ENCODE measurements at places on chromosomes 5 and 9.

DNA sequence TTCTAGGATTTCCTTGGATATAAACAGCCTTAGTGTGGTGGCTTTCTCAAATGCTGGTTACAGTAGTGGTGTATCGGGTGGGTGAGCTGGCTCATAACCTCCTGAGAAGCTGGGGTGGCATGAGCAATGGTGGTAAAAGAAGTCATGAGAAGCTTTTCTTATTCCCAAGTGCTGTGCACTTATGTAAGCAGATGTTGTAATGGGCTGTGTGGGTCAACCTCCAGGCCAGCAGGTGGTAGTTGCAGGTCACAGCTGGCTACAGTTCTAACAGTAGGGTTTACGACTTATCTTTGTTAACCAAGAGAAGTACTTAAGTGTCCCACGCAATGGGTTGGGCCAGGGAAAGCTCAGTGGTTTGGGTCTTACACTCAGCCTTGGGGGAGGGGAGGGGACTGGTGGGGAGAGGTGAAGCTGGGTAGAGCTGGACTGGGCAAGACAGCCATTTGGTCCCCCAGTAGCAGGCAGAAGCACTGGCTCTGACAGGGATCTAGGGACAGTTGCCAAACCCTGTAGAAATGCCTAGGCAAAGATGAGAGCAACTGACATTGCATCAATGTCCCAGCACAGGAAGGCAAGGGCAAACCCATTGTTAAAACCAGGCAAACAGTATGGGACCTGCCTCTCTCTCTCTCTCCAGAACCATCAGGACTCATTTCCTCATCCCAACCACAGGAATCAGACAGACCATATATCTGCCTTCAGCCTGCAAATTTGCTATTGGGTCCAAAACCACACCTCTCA, 76.8 kb downstream of the RNF130 start:
- H3K36me3 ChIP-seq, result no peaks in the 10 kb centered on the region
- DNase-seq, result no peak
- H3K4me3 ChIP-seq, result no peak overlapping the region

- H3K36me3 ChIP-seq, result no peaks in the 10 kb centered on the region
- no peak for DNase-seq
- no peaks in the 10 kb centered on the region for H3K4me1 ChIP-seq
- H3K27me3 ChIP-seq, result no peaks in the 10 kb centered on the region
- H3K4me3 ChIP-seq, result no peak overlapping the region
Measured at GRCh38 chr9:69502671-69503301, 169.4 kb downstream of the APBA1 start.

GRCh38 chr9:71853084-71853483, 57.9 kb downstream of the ABHD17B start:
- H3K4me3 ChIP-seq, result no peak overlapping the region
- no peaks in the 10 kb centered on the region for H3K27me3 ChIP-seq
- no peak overlapping the region for H3K27ac ChIP-seq
- no peaks in the 10 kb centered on the region for H3K4me1 ChIP-seq

GRCh38 chr5:39080168-39080567, 6.0 kb upstream of the RICTOR start:
- no peak overlapping the region for H3K4me3 ChIP-seq
- DNase-seq, result no peak
- no peaks in the 10 kb centered on the region for H3K36me3 ChIP-seq
- H3K27ac ChIP-seq, result no peak overlapping the region

DNA sequence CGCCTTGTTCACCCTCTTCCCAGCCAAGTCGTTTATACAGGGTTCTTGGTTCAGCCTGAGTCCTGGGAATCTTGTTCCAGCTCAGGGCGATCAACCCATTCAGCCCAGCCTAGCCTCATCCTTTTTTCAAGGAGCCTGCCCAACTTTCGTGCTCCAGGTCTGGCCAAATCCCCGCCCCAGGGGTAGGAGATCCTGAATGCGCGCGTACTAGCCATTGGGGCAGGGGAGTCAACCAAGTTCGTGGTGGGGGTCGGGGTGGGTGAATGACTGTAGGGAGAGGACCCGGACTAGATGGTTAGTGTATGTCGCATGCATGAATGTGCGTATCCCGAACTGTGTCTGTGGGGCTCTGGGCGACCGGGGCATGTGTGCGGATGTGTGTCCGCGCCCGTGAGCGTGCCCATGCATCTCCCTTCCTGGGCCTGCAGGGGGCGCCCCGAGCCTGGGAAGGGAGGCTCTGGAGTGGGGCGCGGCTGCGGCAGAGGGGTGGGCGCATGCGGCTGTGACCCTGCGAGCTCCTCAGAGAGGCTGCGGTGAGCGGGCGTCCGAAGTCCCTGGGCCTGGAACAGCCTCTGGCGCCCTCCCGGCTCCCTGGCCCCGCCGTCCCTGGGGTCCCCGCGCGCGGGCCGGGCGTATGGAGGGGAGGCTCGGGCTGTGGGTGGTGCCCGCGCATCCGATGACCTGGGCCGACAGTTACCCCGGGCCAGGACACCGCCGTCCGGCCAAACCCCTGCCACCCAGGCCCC, 8.7 kb downstream of the CCL21 start:
- H3K27ac ChIP-seq, result peak overlapping the region; percentile 91
- peak; percentile 19 for DNase-seq
- no peaks in the 10 kb centered on the region for H3K4me1 ChIP-seq
- peak overlapping the region; percentile 59 for H3K4me3 ChIP-seq
- H3K36me3 ChIP-seq, result no peaks in the 10 kb centered on the region
- H3K27me3 ChIP-seq, result no peaks in the 10 kb centered on the region

- no peaks in the 10 kb centered on the region for H3K36me3 ChIP-seq
- H3K27me3 ChIP-seq, result no peaks in the 10 kb centered on the region
- DNase-seq, result no peak
- H3K4me3 ChIP-seq, result no peak overlapping the region
- no peaks in the 10 kb centered on the region for H3K4me1 ChIP-seq
Measured at GRCh38 chr9:132983491-132984201, 5.2 kb downstream of the GFI1B start.

DNA sequence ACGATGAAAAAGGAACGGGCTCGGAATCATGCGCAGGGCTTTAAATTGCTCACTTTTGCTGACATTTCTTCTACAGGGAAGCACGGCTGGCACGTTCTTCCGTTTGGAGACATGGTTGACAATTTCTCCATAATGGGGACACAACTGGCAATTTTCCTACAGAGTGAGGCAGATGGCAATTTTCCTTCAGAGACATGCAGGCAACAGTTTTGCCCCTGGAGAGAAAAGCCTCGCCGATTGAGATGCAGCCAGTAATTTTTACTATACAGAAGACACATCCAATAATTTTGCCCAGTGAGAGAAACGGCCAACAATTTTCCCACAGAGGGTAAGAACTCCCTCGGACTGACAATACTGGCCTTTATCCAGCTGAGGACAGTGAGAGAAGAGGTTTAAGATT, 90.9 kb upstream of the GPR151 start:
- H3K27ac ChIP-seq, result no peak overlapping the region
- H3K27me3 ChIP-seq, result no peaks in the 10 kb centered on the region
- H3K36me3 ChIP-seq, result no peaks in the 10 kb centered on the region
- H3K4me1 ChIP-seq, result no peaks in the 10 kb centered on the region

DNA sequence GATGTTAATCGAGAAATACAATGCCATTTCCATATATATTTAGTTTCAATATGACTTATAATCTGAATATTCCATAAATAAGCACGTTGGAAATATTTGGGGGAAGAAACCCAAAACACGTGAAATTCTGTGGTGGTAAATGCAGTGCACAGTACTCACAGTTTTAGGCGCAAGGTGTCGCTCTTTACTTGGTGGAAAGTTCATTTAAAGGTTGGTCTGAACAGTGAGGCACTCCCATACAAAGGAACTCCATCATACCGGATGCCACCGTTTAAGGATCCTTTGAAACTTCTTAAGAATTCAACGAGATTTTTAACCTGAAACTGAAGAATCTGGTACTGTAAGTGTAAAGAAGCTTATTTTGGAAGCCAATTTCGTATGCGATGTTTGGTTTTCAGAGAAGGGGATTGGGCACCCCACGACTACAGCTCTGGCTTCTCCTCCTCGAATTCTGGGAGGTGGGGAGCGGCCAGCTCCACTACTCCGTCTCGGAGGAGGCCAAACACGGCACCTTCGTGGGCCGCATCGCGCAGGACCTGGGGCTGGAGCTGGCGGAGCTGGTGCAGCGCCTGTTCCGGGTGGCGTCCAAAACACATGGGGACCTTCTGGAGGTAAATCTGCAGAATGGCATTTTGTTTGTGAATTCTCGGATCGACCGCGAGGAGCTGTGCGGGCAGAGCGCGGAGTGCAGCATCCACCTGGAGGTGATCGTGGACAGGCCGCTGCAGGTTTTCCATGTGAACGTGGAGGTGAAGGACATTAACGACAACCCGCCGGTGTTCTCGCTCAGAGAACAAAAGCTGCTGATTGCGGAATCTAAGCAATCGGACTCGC, at the start of gene PCDHA11:
TSS of gene PCDHA11 (plus strand) at position 237 of the 834 bp plus-strand sequence. CDS start at position 384, 147 bp downstream.
- DNase-seq, result no peak
- H3K27ac ChIP-seq, result no peak within 1 kb of the TSS
- H3K27me3 ChIP-seq, result no peaks in the 10 kb centered on the region
- H3K4me3 ChIP-seq, result no peak within 1 kb of the TSS
- no peaks in the 10 kb centered on the region for H3K36me3 ChIP-seq
- H3K4me1 ChIP-seq, result no peaks in the 10 kb centered on the region

GRCh38 chr9:70404261-70404660, 10.2 kb downstream of the KLF9 start:
- peak; percentile 50 for DNase-seq
- H3K27ac ChIP-seq, result peak overlapping the region; percentile 69
- peaks cover 3% of the 10 kb centered on the region for H3K36me3 ChIP-seq

- no peaks in the 10 kb centered on the region for H3K4me1 ChIP-seq
- no peak overlapping the region for H3K4me3 ChIP-seq
- H3K36me3 ChIP-seq, result no peaks in the 10 kb centered on the region
- no peak overlapping the region for H3K27ac ChIP-seq
- no peak for DNase-seq
Measured at GRCh38 chr9:90121762-90122161, 517.0 kb downstream of the GADD45G start.

- DNase-seq, result no peak
- H3K4me3 ChIP-seq, result peak overlapping the region; percentile 73
- H3K36me3 ChIP-seq, result no peaks in the 10 kb centered on the region
- H3K4me1 ChIP-seq, result no peaks in the 10 kb centered on the region
Measured at GRCh38 chr5:83721953-83722901, 1.6 kb upstream of the HAPLN1 start.

- DNase-seq, result no peak
- no peak overlapping the region for H3K4me3 ChIP-seq
- peaks cover 8% of the 10 kb centered on the region for H3K4me1 ChIP-seq
- peak overlapping the region; percentile 66 for H3K27ac ChIP-seq
Measured at GRCh38 chr5:131610198-131611063, 24.6 kb downstream of the RAPGEF6 start.

DNA sequence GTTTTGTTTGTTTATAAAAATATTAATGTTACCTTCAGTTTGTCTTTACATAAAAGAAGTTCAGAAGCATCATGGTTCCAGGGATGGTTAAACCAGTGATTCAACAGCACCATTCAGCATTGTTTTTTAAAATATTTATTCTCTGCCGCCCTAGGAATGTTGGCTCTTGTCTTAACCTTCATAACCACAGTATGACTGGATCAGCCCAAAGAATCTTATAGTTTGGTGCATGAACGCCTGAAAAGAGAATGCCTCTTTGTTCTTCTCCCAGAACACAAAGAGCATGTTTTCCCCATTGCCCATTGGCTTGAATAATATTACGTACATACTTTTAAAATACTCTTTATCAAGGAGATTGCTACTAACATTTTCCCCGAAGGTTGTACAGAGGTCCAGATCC, 413.4 kb downstream of the ANXA1 start:
- no peak overlapping the region for H3K27ac ChIP-seq
- no peak for DNase-seq
- H3K4me3 ChIP-seq, result no peak overlapping the region
- no peaks in the 10 kb centered on the region for H3K27me3 ChIP-seq
- no peaks in the 10 kb centered on the region for H3K4me1 ChIP-seq
- H3K36me3 ChIP-seq, result no peaks in the 10 kb centered on the region

- H3K27ac ChIP-seq, result no peak overlapping the region
- H3K4me1 ChIP-seq, result no peaks in the 10 kb centered on the region
- H3K4me3 ChIP-seq, result no peak overlapping the region
- DNase-seq, result no peak
- no peaks in the 10 kb centered on the region for H3K36me3 ChIP-seq
Measured at GRCh38 chr9:133023117-133023890, 7.5 kb upstream of the GTF3C5 start.

GRCh38 chr5:42677156-42677842, 79.3 kb upstream of the CCDC152 start:
- no peak overlapping the region for H3K4me3 ChIP-seq
- no peaks in the 10 kb centered on the region for H3K4me1 ChIP-seq
- H3K27ac ChIP-seq, result no peak overlapping the region
- no peaks in the 10 kb centered on the region for H3K36me3 ChIP-seq
- no peaks in the 10 kb centered on the region for H3K27me3 ChIP-seq

DNA sequence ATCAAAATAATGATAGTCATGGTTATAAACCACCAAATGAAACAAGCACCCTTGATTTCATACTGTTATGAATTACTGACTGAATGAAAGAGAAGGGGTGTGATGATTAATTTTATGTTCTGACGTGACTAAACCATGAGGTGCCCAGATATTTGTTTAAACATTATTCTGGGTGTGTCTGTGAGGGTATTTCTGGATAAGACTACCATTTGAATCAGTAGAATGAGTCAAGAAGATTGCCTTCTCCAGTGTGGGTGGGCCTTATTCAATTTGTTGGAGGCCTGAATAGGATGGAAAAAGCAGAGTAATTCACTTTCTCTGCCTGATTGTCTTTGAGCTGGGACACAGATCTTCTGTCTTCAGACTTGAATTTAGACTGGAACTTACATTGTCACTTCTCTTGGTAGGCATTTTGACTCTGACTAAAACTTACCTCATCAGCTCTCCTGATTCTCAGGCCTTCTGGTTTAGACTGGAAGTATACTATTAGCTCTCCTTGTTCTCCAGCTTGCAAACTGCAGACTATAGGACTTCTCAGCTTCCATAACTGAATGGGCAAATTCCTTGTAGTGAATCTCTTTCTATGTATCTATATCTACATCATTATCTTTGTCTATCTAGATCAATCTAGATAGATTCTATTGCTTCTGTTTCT, 321.9 kb upstream of the TARS1 start:
- no peaks in the 10 kb centered on the region for H3K36me3 ChIP-seq
- no peak for DNase-seq
- no peaks in the 10 kb centered on the region for H3K27me3 ChIP-seq
- no peak overlapping the region for H3K4me3 ChIP-seq
- H3K4me1 ChIP-seq, result no peaks in the 10 kb centered on the region

- H3K27ac ChIP-seq, result peak overlapping the region; percentile 84
- H3K36me3 ChIP-seq, result peaks cover 18% of the 10 kb centered on the region
- peaks cover 48% of the 10 kb centered on the region for H3K4me1 ChIP-seq
- H3K4me3 ChIP-seq, result no peak overlapping the region
- no peaks in the 10 kb centered on the region for H3K27me3 ChIP-seq
Measured at GRCh38 chr5:132389051-132389331, 19.5 kb downstream of the SLC22A5 start.

GRCh38 chr5:151628112-151628823, 37.1 kb upstream of the FAT2 start:
- H3K4me1 ChIP-seq, result no peaks in the 10 kb centered on the region
- no peaks in the 10 kb centered on the region for H3K36me3 ChIP-seq

- peaks cover 17% of the 10 kb centered on the region for H3K36me3 ChIP-seq
- peak overlapping the region; percentile 88 for H3K27ac ChIP-seq
- H3K4me1 ChIP-seq, result peaks cover 10% of the 10 kb centered on the region
Measured at GRCh38 chr9:136119883-136120393, 1.3 kb upstream of the TMEM250 start.

Data from ascending aorta (tissue), 2 donors.